Muscle of leg (tissue), 16 donors: ENCODE measurements at places on chromosomes 16 and 17. TPM values are rescaled to one million over a fixed set of nuclear protein-coding genes. Genes with fewer than 3 reads are reported as not detected.

- DNase-seq, result no peak
These were observed 10.5 kb upstream of the NUDT7 start for GRCh38 chr16:77711775-77712174.

DNA sequence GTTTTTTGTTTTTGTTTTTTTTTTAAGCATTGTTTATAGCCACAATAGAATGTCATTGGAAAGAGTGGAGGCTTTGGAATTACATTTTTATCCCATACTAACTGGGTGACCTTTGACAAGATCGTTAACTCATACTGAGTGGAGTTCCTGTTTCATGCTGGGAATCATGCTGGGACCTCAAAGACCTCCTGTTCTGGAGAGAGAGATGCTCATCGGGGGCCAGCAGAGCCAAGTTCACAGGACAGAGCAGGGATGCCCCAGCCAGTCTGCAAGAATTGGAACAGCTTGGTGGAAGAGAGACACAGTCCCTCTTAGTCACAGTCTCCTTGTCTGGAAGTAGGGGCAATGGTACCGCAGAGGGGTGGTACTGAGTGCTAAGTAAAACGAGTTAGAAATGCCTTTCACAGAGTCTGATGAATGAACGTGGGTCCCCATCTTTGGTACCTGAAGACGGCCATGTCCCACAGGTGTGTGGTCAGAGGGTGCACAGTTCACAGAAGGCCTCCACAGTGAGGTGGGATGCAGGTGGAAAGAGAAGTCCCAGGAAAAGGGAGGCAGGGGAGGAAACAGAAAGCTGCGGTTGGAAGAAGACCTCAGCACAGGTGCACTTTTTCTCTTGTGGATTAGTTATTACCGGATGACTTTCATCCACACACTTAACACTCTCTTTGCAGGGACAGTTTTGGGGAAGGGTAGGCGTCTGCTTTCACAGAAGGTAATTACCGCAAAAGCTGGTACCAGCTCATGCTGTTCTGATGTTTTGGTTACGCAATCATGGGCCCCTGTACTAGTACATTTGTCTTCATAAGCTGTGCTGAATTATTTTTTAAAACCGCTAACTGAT is 147.8 kb downstream of the PRKCA start:
- no peak for DNase-seq

Gene NPIPB8
- polyA plus RNA-seq, result 0.75 TPM

DNA sequence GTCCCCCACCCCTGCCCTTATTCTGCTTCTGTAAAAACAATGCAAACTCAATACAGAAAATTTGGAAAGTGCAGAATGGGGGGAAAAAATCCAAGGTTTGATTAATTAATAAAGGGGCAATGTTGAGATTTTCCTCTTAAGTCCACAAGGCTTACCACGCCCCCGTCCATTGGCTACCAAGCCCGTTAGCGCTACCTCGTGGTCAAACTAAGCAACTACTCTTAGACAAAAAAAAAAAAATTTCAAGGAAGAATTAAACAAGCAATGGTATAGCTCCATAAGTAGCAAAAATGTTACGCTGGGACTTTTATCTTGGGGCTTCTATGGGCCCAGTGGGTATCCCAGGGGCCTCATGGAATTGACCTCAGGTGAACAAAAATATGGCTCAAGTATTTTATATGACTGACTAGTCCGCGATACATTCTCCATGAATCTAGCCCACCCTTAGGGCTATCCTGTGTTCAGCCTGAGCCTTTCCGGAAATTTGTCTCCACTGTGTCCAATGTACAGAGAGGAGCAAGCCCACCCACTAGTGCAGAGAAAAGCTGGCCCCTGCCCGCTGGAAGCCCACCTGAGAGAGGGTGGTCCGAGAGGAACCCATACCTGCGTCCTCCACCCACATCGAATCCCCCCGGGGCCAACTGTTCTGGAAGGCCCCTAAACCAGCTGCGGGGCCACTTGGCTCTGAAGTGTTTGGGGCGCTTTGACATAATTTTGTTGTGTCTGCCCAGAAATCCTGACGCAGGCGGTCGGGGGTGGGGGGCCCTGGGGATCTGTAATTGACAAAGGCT is 19.1 kb upstream of the TEX2 start:
- DNase-seq, result peak; percentile 82

Gene ANKS4B
- 0.05 TPM for polyA plus RNA-seq

Gene ACSM5
- polyA plus RNA-seq, result 2.0 TPM

DNA sequence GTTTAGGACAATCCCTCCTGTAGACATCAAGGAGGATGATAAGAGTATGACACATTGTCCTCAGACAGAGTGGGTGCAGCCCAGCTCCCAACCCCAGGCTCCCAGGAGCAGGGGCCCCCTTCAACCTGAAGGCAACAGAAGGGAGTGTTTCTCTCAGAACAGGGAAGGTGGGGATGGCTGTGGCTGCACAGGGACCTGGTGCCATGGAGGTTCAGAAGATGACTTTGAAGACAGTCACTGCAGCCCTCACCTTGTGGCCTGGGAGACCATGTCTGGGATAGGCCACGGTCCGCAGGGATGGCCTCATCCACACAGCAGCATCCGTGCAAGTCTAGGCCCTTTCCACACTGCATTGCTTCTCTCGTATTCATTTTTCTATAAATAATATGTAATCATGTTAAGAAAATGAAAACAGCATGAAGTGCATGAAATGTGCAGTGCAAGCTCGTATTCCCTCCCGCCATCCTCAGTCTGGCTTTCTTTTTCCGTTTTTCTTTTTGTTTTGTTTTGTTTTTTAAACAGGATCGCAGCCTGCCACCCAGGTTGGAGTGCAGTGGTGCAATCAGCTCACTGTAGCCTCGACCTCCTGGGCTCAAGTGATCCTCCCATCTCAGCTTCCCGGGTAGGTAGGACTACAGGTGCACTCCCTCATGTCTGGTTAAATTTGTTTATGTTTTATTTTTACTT is 71.1 kb downstream of the METRNL start:
- DNase-seq, result no peak

DNA sequence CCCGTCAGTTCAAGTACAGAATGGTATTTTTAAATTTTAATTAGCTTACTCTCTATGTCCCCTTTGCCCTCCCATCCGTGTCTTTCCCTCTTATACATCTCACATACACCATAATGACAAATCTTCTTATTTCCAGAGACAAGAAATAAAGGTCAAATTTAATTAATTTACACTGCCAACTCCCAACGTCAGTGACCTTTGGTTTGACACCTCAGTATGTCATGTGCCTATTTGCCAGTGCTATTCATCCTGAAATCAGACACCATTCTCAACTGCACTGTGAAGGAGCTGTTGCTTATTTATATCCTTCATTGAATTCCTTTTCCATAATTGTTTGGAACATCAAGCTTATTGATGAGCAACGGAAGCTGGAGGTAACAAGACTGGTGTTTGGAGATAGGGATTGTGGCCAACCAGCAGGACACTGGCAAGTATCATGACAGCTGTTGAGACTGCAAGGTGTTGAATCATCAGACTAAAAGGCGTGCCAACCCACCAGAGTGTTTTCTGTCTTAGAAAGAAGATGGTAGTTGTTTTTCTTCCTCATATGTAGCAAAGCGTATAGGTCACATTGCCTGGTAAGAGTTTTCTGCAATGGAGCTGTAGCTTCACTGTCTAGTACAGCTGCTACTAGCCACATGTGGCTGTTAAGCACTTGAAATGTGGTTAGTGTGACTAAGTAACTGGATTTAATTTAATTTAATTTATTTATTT is 12.5 kb downstream of the CALCOCO2 start:
- no peak for DNase-seq

GRCh38 chr16:66289051-66289680 is 77.3 kb upstream of the CDH5 start:
- no peak for DNase-seq

DNA sequence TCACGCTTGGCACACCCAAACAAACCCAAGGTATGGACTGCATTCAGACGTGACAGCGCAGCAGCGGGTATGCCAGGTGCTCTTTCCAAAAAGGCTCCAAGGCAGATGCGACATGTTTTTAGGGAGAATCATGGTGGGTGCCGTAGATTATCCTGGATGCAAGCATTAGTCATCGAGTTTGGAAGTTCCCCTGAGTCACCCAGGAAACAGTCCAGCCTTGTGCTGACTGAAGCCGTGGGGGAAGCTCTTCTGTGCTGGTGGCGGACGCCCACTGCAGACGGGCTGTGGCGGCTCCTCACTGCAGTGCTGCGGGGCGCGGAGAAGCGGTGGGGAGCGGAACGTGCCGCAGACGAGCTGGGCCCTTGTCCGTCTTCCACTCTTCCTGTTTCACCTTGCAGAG is 13.9 kb downstream of the JPT2 start:
- DNase-seq, result no peak

DNA sequence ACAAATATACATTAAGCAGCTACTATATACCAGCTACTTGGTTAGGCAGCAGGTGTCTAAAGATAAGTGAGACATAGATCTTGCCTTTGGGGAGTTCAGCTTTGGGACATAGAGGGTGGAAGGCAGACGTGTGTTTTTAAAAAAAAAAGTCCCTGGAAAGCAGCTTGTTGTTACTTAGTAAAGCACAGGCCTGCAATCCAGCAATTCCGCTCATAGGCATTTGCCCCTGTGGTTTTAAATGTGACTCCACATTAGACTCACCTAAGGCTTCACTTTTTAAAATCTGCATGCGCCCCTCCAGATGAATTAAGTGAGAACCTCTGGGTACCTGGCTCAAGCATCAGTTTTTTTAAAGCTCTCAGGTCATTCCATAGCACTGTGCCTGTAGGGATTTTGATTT is 7.2 kb upstream of the MLYCD start:
- no peak for DNase-seq

GRCh38 chr17:43998552-43998951 is 5.9 kb upstream of the NAGS start:
- no peak for DNase-seq

Gene LUC7L3
- polyA plus RNA-seq, result 262 TPM

GRCh38 chr17:16480995-16481394 is 11.0 kb downstream of the LRRC75A start:
- no peak for DNase-seq

DNA sequence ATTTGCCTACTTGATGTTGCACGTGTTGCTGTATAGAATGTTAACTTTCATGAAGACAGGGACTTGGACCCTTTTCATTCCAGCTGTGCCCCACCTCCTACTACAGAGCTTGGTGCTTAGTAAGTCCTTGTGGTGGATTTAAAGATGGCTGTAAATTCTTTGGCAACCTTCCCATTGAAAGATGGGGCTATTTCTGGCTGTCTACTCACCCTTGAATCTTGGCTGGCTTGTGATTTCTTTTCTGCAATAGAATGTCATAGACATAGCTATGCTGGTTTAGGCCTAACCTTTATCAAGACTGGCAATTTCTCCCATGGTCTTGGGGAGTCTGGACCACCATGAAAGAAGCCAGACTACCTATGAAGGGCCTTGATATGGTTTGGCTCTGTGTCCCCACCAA is 59.0 kb downstream of the ACSM2A start:
- no peak for DNase-seq

GRCh38 chr17:18986541-18987229 is 17.9 kb downstream of the FAM83G start:
- DNase-seq, result no peak

GRCh38 chr17:39538866-39539265 is 68.9 kb downstream of the NEUROD2 start:
- no peak for DNase-seq

DNA sequence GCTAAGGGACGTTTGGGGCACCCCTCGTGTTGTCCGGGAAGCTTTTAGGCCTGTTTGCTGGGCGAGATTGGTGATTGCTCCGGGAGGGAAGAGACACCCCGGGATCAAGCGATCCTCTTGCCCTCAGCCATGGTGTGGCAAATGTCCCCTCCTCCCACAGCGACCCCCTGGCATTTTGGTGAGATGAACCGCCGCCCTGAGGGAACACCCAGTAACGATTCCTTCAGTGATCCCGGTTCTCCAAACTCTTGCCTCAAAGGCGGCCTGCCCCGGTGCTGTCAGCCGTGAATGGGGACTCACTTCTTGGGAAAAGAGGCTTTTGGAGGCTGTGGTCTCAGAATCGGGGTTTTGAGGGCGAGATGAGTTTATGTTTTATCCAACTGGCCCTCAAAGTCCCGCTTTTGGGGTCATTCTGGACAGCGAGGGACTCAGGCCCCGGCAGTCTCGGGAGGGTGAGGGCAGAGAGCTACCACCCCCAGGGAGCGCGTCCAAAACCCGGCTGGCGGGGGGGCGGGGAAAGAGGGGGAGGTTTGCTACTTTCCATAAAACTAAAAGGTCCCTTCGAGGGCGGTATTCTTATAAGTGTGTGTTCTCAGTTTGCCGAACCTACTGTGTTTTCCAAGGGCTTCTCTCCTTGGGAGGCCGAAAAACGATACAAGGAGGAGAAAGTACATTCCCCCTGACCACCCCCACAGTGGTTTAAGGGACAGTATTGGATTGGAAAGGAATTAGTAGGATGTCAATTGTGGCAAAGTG is 232.7 kb downstream of the MRTFB start:
- no peak for DNase-seq

DNA sequence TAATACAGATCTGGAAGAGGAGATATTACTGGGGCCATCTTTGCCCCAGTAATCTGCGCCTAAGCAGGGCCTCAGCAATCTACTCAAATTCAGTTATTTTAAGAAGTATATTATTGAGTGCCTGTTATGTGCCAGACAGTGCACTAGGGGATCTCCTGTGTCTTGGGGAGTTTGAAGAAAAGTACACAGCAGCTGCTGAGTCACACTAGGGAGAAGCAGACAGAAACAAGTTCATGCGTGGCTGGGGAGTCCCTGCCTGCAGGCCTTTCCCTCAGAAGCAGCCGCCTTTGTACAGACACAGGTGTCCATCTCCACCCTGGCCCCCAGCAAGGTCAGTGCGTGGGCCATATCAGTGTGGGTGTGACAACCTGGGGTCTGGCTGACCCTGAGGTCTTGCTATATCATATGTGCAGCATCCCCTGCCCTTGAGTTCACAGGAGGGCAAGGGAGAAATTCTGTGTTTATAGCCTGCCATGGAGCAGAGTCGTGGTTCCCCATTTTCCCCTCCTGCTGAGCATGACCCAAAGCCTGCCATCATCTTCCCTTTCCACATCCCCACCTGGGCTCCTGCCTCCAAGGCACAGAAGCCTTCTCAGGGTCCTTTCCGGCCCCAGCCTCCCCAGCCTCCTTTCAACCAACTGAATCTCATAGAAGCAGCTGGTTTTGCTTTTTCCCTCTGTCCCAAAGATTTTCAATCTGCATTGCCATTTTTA is 229.9 kb upstream of the SDK2 start:
- DNase-seq, result no peak

DNA sequence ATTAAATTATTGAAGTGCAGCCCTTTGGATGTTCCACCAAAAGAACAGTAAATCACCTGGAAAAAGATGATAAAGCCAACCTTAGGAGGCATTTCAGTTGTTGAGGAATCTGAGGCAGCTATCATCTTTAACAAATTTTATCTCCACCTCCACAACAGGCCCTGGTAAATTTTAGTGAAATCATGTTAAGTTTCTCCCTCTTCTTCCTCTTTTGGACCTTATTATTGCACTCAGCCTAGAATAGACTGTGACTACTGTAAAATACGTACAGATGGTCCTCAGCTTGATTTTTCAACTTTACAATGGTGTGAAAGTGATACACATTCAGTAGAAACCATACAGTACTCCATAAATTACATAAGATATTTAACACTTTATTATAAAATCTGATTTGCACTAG is 90.3 kb downstream of the USP32 start:
- no peak for DNase-seq

Gene KLHL10
- 0.08 TPM for polyA plus RNA-seq

- peak; percentile 75 for DNase-seq
These were observed at the start of gene CYB561 for GRCh38 chr17:63445954-63446752. CYB561 (minus strand) TSS chr17:63446306; CDS start chr17:63437547, 8,759 bp downstream.

Gene LRRC37A
- 1.6 TPM for polyA plus RNA-seq

- DNase-seq, result peak; percentile 53
These were observed 7.8 kb downstream of the SYCE1L start for GRCh38 chr16:77207030-77207429.

Gene ORAI3
- polyA plus RNA-seq, result 11.0 TPM

- DNase-seq, result no peak
These were observed 22.6 kb upstream of the MAPK3 start for GRCh38 chr16:30145657-30146056.

Gene SLC6A2
- polyA plus RNA-seq, result 1.6 TPM
